ENCODE measurements at places on chromosomes 6 and 20. TPM values are rescaled to one million over a fixed set of nuclear protein-coding genes. Genes with fewer than 3 reads are reported as not detected.

The TFAP2C gene
- total RNA-seq, result 2.9 TPM

The LY6G6D gene
- total RNA-seq, result not detected

The RIPOR2 gene
- total RNA-seq, result not detected

The IRF4 gene
- total RNA-seq, result not detected

The TCP11 gene
- total RNA-seq, result not detected

The ITPR3 gene
- total RNA-seq, result 66.6 TPM

The GNAS-AS1 gene
- total RNA-seq, result 1.3 TPM

The LAMP5 gene
- total RNA-seq, result not detected

The ANGPT4 gene
- not detected for total RNA-seq

The RIPPLY2 gene
- total RNA-seq, result not detected

The FILIP1 gene
- under 0.01 TPM for total RNA-seq

The KHDC1L gene
- not detected for total RNA-seq

The ZNF311 gene
- total RNA-seq, result 3.8 TPM

The IL17F gene
- total RNA-seq, result not detected

The TMC2 gene
- not detected for total RNA-seq

The PIGU gene
- total RNA-seq, result 5.5 TPM

The C6orf15 gene
- 0.13 TPM for total RNA-seq

The GHRH gene
- total RNA-seq, result not detected

The APCDD1L gene
- total RNA-seq, result not detected

The C20orf96 gene
- 0.64 TPM for total RNA-seq

The MARCKS gene
- total RNA-seq, result 54.0 TPM

The CDH22 gene
- total RNA-seq, result not detected

The KIF25 gene
- not detected for total RNA-seq

The BMP2 gene
- total RNA-seq, result 6.1 TPM

The BTBD3 gene
- total RNA-seq, result 16.6 TPM

The NOP56 gene
- total RNA-seq, result 288 TPM

The RIPOR3 gene
- 0.53 TPM for total RNA-seq

The MAS1 gene
- not detected for total RNA-seq

The OOEP gene
- total RNA-seq, result not detected

The CHRNA4 gene
- not detected for total RNA-seq

The ULBP2 gene
- total RNA-seq, result 12.2 TPM

The TFAP2D gene
- not detected for total RNA-seq

The RBPJL gene
- not detected for total RNA-seq

The LTA gene
- not detected for total RNA-seq

The JPH2 gene
- under 0.01 TPM for total RNA-seq

The WDR46 gene
- 59.5 TPM for total RNA-seq

The ENTPD6 gene
- 97.8 TPM for total RNA-seq

The CST2 gene
- not detected for total RNA-seq

The KIF13A gene
- 47.4 TPM for total RNA-seq

The HLA-DPB1 gene
- total RNA-seq, result not detected

The HECA gene
- 23.8 TPM for total RNA-seq

The FAM209B gene
- 0.26 TPM for total RNA-seq

The RSPO3 gene
- not detected for total RNA-seq

The FKBP1A gene
- total RNA-seq, result 46.9 TPM

The RAB44 gene
- total RNA-seq, result under 0.01 TPM

The TSHZ2 gene
- total RNA-seq, result 1.6 TPM

The HLA-F gene
- total RNA-seq, result 14.2 TPM

The MYCT1 gene
- total RNA-seq, result 0.13 TPM

The SYTL3 gene
- total RNA-seq, result 2.4 TPM

The NRSN1 gene
- total RNA-seq, result not detected

The NHSL1 gene
- 6.3 TPM for total RNA-seq

The RAET1L gene
- total RNA-seq, result 0.79 TPM

The PBX2 gene
- 16.3 TPM for total RNA-seq

The BMP7 gene
- total RNA-seq, result not detected

The LY86 gene
- not detected for total RNA-seq

The BPI gene
- total RNA-seq, result not detected

The BHLHE23 gene
- total RNA-seq, result not detected

The SIRPB1 gene
- total RNA-seq, result not detected

The ADRM1 gene
- 145 TPM for total RNA-seq
